Vagina (tissue), 2 donors: ENCODE measurements at places on chromosomes 2 and 18.
A peak's percentile ranks its signal among the peaks of the same experiment; 100 is the strongest.

DNA sequence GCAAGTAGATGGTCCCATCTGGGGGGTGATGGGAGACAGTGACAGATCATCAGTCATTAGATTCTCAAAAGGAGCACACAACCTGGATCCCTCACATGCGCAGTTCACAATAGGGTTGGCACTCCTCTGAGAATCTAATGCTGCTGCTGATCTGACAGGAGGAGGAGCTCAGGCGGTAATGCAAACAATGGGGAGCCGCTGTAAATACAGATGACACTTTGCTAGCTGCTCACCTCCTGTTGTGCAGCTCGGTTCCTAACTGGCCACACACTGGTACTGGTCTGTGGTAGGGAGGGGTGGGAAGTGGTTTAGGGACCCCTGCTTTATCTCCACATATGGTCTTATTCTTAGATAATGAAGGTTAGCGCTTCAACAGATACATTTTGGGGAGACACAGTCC lies 506.6 kb downstream of the PLCL1 start:
- no peak for DNase-seq

DNA sequence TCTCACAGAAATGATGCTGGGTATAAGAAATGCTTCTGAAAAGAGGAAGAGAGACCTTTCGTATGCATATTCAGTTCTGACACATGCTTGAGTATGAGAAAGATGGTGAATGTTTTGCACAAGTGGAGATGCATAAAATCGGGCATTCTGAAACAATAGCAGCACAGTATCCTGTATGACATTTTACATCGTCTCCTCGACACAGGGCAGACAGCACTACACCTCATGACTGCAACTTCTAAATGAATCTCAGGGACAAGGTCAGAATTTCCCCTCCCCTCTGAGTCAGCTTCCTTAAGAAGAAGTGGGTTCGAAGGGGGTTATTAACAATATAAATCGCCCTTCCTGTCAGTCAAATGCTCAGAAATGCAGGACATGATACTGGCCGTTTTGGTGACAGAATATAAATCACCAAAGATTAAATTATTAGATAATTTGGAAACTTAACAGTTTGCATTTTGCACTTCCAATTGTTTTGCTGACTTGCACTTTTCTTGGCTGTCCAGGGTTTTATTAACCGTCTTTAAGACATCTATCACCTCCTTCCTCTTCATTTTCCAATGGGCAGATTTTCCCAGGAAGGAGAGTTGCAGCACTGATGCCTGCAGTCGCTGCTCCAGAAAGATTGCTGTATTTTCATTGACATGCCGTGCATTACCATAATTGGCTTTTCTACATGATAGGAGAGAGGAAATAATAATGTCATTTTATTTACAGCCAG lies 57.2 kb downstream of the TSHZ1 start:
- no peak for DNase-seq

- DNase-seq, result no peak
Observed at GRCh38 chr18:9868857-9869714, 16.7 kb upstream of the TXNDC2 start.

- no peak for DNase-seq
Observed at GRCh38 chr2:182824056-182824766, 42.2 kb downstream of the FRZB start.

- DNase-seq, result no peak
Observed at GRCh38 chr18:38019292-38019691, 453.7 kb upstream of the CELF4 start.

DNA sequence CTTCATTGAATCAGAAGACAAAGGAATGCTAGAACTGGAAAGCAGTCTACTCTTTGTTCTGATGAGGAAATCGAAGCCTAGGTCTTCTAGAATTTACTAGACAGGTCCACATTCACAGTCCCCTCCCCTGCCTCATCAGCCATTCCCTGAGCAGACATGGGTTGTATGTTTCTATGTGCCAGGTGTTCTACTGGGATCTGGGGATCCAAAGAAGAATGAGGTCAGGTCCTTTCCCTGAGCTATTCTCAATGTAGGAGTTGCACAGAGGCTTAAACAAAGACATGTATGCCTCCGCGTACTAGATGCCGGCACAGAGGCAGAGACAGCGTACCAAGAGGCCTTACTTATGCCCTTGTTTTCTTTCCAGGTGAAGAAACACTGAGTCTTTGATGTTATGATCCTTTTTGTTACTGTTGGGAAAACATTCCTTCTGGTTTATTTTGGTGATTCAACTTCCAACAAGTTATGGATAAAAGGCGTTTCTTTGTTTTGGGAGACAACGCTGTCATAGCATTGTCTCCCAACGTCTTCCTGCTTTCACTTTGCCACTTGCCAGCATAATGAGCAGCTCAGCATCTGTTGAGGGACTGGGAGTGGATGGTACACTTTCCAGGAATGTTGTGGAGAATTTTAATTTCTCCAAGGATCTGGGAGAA lies 174.4 kb downstream of the ALPK2 start:
- no peak for DNase-seq

DNA sequence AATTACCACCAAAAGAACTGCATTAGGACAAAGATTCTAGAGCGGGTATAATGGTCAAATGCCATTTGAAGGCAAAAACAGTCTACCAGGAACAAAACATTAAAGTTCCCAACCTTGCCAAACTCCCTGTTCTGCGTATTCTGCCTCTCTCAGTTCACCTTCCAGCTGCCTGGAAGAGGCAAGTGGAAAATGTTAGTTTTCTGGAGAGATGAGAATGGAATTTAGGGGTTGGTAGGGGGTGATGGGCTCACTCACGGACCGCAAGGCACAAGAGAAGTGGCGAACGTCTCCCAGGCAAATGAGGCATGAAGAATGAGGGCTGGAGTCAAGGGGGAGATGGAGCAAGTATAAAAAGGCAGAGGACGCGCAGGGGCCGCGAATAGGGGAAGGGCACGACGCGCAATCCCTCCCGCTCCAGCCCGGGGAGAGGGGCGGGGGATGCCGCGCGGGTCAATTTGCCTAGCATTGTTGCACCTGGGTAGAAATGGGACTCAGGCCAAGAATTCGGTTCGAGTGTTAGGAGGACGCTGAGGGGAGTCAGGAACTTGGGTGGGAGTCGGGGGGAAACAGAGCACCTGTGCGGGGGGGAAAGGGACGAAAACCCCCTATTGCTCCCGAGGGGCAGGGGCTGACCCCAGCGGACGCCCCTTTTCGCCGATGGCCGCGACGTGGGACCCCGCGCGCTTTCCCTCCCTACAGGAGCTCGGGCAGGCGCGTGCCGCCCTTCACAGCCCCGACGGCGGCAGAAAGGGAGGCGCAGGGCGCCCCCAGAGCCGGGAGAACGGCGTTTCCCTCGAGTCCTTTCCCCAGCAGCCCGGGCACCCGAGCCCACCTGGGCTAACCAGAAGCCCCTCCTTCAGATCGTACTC lies 573 bp downstream of the PAIP2B start:
- DNase-seq, result no peak

- peak; percentile 83 for DNase-seq
Observed at GRCh38 chr2:64325852-64326577, 127.9 kb upstream of the LGALSL start.

- DNase-seq, result peak; percentile 60
Observed at GRCh38 chr2:233857511-233858141, 3.3 kb upstream of the HJURP start.

DNA sequence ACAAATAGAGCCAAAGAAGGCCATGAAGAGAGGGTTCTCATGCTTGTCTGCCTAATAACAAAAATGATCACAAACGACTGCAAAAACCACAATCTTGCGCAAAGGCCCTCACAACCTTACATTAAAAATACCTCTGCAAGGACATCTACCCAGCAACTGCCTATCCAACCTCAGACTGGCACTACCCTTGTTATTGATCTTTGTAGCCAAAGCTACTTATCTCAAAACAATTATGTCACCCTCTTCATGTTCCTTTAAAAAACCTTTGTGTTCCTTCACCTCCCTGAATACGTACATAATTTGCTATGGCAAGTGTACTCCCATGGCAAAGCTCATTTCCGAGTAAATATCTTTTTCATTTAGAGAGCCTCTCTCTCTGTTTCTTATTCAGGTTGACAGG lies 44.1 kb downstream of the TMEM163 start:
- DNase-seq, result no peak

- DNase-seq, result no peak
Observed at GRCh38 chr2:241870611-241871537, 1.3 kb downstream of the RTP5 start.

DNA sequence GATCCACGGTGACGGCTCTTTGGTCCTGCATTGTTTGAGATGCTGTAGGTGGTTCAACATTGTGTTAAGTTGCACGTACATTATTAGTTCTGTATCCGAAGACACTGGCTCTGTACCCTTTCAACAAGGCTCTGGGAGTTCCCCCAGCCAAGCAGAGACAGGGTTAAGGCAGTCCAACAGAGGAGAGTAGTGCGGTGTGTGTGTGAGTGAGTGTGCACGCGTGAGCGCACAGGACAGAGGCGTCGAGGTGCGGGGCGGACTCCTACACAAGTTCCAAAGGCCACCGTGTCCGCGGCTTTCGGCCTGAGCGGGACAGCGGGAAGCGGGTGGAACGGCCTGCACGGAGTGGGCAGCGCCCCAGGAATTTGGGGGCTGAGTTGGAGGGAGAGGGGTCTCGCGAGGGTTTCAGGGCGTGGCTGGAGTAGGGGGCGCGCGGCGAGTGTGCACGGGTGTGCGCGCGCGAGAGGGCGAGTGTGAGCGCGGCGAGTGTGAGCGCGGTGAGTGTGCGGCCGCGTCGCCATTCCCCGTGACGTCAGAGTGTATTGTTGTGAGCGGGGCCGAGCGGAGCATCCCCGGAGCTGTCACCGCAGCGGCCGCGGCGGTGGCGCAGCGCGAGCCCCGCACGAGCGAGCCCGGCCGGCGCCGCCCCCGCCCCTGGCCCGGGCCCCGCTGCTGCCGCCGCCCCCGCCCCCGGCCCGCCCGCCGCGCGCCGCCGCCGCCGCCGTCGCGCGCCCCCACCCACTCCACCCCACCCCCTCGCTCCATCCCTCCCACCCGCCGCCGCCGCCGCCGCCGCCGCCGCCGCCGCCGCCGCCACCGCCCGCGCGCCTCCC lies at the start of gene ASXL3:
TSS of gene ASXL3 (plus strand) at position 535 of the 833 bp plus-strand sequence. CDS start 413 bp downstream, outside the sequence.
- DNase-seq, result no peak

DNA sequence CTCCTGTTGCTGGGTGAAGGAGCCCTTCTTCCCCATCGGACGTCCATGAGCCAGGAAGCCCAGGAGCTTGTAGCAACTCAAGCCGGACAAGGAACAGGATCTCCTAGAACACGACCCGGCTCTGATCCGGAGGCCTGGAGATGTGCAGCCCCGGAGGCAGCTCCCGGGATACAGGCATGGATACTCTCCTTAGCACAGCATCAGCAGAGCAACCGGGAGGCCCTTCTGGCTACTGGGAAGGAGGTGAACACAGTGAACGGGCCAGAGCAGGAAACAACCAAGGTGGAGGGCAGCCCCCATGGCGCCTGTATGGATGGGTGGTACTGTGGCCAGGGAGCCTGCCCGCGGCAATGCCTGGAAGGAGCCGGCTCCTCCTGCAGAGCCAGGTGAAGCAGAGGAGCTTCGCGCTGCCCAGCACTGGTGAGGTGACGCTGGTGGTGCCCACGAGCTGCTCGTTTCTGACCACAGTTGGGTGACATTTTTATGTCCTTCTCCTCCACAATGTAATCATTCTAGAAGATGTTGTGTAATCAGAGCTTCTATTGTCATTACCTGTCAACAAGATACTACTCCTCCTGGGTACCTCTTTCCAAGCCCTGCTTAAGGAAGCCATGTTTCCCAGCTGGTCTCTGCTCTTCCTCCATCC lies 94.3 kb downstream of the TWIST2 start:
- DNase-seq, result peak; percentile 87

- DNase-seq, result no peak
Observed at GRCh38 chr18:49321797-49322461, 138.5 kb downstream of the DYM start.

GRCh38 chr2:117851969-117852368 lies 37.5 kb downstream of the DDX18 start:
- DNase-seq, result no peak

- DNase-seq, result no peak
Observed at GRCh38 chr2:24429197-24430074, 61.6 kb upstream of the NCOA1 start.

- no peak for DNase-seq
Observed at GRCh38 chr2:29290293-29291047, 175.3 kb downstream of the CLIP4 start.

DNA sequence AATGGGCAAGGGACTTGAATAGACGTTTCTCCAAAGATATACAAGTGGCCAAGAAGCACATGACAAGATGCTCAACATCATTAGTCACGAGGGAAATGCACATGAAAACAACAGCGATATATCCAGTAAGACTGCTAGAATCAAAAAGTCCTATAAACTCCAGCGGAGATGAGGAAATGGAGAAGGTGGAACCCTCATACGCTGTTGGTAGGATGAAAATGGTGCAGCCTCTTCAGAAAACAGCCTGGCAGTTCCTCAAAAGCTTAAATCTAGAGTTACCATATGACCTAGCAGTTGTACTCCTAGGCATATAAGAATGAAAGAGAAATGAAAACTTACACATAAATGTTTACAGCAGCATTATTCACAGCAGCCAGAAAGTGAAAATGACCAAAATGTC lies 48.1 kb downstream of the HPCAL1 start:
- DNase-seq, result no peak

DNA sequence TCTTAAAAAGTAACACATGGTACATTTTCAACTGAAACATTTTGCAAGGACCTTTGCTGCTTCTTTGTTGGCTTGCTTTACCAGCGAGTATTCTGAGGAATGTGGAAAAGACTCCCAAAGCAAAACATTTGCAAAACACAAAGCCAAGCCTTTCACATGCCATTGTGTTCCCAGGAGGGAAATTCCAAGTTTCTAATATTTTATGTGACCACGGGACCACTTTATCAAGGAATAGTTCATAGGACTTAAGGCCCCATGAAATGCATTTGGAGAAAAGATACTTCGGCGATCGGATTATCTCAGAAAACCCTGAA lies 26.2 kb downstream of the CYP27C1 start:
- no peak for DNase-seq

- DNase-seq, result no peak
Observed at GRCh38 chr2:242038166-242038927, 168.8 kb downstream of the RTP5 start.

DNA sequence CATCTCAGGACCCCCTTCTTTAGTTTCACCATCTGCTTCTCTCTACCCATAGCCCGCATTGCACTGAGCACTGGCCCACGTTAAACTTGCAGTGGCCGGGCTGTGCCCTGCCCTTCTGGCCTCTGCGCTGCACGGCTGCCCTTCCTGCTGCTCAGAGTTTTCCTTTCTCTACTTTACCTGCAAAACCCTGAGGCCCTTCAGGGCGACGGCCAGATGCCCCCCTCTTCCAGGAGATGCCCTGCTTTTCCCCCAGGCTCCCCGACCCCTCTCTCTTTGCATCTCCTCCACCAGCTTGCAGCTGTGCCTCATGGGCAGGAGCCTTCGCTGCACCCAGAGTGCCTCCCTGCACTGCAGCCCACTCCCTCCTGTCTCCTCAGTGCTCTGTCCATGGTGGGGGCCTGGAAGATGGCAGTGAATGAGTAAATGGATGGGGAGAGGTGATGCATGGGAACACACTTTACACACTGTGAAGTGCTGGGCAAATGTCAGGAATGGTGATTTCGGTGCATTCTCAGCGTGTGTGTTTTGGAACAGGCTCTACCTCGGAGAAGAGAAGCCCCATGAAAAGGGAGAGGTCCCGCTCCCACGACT lies 53.8 kb downstream of the NTSR2 start:
- DNase-seq, result no peak

GRCh38 chr2:88176352-88176984 lies 6.3 kb downstream of the THNSL2 start:
- DNase-seq, result no peak

- no peak for DNase-seq
Observed at GRCh38 chr2:180063494-180064092, 56.5 kb upstream of the CWC22 start.
